Osteoblast (primary cell): ENCODE measurements at places on chromosomes 7 and 10. TPM values are rescaled to one million over a fixed set of nuclear protein-coding genes. Genes with fewer than 3 reads are reported as not detected.

Gene POLR2J2
- 2.5 and 8.3 TPM in 2 replicates for total RNA-seq

Gene MKI67
- 2.5 and 3.5 TPM in 2 replicates for total RNA-seq

Gene PRSS2
- not detected in 2 replicates for total RNA-seq

Gene GPNMB
- 380 and 480 TPM in 2 replicates for total RNA-seq
